ENCODE measurements at places on chromosomes 11 and 22. TPM values are rescaled to one million over a fixed set of nuclear protein-coding genes. Genes with fewer than 3 reads are reported as not detected.

DNA sequence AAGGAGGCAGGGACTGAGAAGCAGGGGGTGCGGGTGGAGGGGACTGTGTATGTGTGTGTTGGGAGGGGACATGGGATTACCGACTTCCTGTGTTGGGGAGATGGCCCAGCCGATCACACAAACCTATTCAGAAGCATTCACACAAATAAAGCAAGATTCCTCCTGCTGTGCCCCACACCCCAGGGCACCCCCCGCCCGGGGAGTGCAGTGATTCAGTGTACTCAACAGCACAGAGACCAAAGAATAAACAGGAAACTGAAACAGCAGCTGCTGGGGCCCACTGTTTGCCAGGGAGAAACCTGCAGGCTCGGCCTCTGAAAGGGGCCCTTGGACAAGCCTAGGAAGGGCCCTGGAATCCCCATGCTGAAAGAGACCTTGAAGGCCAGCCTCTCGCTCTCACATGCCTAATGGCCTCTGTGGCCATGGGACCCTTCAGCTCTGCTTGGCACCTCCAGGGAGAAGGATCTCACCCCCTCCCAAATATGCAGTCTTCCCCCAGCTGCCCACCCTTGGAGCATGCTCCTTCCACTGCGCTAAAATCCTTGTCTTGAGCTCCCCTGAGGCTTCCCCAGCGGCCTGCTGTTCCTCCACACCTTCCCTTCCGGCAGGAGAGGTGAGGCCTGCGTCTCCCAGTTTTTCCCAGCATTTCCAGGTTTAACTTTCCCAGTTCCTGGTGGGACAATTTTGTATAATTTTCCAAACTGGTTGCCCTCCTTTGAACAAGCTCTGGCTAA is 72.9 kb downstream of the CSNK2A3 start:
- no peak for DNase-seq
- no peaks in the 10 kb centered on the region for H3K36me3 ChIP-seq
- H3K27me3 ChIP-seq, result no peaks in the 10 kb centered on the region
- no peaks in the 10 kb centered on the region for H3K4me1 ChIP-seq
- H3K4me3 ChIP-seq, result no peak overlapping the region

DNA sequence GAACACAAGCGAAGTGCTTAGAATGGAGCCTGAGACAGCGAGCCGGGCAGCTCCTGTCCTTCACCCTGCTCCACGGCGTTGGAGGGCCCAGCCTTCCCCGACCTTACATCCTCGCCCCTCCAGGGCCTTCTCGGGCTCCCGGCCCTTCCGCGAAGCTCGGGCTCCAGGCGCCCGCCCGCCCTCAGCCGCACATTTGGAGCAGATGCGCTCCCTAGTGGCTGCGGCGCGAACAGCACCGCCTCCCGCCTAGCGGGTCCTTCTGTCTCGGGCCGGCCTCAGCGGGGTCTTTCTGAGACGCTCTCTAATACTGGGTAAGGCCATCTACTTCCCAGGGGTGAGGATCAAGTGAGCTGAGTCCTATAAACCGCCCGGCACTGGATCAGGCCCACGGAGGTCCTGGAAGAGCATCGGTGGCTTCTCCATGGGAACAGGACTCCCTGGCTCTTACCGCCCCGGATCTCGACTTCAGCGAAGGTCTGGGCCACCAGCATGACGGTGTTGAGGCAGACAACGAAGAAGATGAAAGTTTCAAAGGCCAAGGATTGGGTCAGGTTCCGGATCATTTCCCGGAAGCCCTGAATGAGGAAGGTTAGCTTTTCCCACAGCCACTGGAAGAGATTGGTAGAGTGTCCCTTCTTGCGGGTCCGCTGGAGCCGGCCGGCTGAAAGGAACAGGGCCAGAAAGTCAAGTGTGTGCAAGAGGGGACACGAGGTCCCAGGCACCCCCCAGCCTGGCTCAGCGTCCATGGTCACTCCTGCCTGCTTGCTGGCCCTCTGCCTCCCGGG is 3.7 kb downstream of the CATSPER1 start:
- H3K36me3 ChIP-seq, result no peaks in the 10 kb centered on the region
- H3K27me3 ChIP-seq, result no peaks in the 10 kb centered on the region
- DNase-seq, result peak; percentile 85

DNA sequence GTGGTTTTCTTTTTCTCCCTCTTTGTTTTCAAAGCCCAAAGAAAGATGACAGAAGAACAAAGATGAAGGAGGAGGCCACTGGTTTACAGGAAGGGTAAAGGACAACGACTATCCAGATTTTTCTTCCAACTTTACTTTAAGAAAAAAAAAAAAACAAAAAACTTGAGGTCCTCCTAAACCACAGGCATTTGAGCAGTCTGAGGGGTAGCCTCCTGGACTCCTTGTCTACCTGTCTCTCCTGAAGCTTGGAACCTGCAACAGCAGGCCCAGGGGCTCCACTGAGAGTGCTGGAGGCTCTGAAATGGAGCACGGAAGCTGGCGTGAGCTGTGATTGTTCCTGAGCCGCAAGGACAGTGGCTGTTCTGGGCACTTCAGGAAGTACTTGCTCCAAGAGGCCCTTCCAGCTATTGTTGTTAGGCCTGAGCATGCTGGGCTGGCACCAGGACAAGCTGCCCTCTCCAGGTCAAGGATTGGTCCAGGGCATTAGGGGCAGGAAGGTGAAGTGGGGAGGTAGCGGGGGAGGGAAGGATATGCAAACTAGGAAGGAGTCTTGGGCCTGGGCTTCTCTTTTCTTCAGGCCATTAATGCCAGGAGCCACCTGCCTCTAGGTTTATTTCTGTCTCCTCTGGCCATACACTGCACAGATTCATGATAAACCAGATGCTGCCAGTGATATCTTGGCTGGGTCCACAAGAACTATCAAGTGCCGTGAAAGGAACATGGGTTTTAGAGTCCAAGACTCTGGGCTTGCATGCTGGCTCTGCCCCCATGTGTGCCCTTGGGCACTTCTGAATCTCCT is 147.3 kb downstream of the CCDC34 start:
- H3K4me1 ChIP-seq, result no peaks in the 10 kb centered on the region
- DNase-seq, result no peak
- no peaks in the 10 kb centered on the region for H3K36me3 ChIP-seq
- no peak overlapping the region for H3K27ac ChIP-seq
- H3K4me3 ChIP-seq, result no peak overlapping the region

DNA sequence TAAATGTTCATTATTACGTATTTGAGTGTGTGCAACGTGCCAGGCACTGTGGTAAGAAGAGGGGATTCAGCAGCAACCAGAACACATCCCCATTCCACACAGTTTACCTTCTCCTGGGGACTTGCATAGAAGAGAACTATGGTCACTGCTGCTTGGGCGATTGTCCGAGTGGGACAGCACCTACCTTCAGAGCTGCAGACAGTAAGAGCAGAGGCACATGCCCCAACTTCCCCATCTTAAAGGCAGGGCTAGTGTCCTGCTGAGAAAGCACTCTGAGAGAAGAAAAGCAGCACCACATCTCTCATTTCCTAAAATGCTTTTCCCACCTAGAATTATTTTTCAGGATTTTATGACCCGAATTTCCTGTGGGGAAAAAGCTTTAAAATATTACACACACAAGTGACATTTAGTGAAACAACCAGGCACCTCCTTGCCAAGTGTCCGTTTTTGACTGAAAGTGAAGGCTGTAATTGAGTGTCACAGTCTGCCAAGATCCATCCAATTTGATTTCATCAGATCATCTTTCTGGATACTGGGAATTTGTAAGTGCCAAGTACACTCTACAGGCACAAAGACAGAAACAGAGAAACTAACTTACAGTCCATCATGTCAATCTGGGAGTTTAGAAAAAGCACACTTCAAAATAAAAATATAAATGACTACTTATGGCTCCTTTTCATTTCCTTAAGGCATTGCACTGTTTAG is 24.6 kb downstream of the TRAF6 start:
- H3K36me3 ChIP-seq, result peaks cover 35% of the 10 kb centered on the region
- DNase-seq, result no peak
- no peaks in the 10 kb centered on the region for H3K27me3 ChIP-seq
- no peak overlapping the region for H3K4me3 ChIP-seq

The IL18 gene
- total RNA-seq, result 13.8 TPM

The MS4A7 gene
- total RNA-seq, result 4.8 TPM

DNA sequence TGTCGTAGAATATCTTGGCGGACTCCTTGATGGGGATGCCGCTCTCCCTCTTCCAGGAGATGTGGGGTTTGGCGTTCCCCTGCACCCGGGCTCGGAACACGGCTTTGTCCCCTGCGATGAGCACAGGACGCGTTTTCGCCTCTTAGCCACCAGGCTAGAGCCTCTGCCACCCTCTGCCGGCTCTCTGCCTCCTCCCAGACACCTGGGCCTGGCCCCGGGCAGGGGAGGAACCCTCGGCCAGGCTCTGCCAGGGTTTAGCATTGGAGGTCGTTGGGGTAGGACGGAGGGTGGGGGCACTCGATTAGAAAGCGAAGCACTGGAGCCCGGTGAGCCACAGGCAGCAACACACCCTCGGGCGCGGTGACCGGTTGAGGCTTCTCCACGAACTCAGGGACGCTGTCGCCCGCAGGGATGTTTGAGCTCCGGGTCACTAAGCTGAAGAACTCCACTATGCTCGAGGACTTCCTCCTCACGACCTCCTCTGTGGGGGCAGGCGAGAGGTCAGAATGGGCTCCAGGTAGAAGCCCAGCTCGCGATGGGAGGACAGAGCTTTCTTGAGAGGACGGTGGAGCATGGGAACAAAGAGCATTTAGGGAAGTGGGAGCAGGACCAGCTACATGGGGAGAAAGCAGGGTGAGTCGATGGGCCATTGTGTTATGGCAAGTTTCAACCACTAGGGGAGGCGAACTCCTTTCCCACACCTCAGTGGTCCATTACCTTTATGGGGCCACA is 4.3 kb downstream of the IGSF22 start:
- H3K27me3 ChIP-seq, result no peaks in the 10 kb centered on the region
- peaks cover 18% of the 10 kb centered on the region for H3K4me1 ChIP-seq
- H3K36me3 ChIP-seq, result no peaks in the 10 kb centered on the region
- DNase-seq, result peak; percentile 77
- peak overlapping the region; percentile 16 for H3K27ac ChIP-seq
- H3K4me3 ChIP-seq, result peak overlapping the region; percentile 77

The NLRP14 gene
- not detected for total RNA-seq

The HIPK3 gene
- total RNA-seq, result 92.9 TPM

GRCh38 chr11:19905280-19905853 is 192.7 kb downstream of the NAV2 start:
- H3K27ac ChIP-seq, result no peak overlapping the region
- DNase-seq, result no peak
- no peak overlapping the region for H3K4me3 ChIP-seq
- H3K4me1 ChIP-seq, result no peaks in the 10 kb centered on the region
- no peaks in the 10 kb centered on the region for H3K36me3 ChIP-seq

- H3K27ac ChIP-seq, result no peak overlapping the region
- H3K27me3 ChIP-seq, result no peaks in the 10 kb centered on the region
- no peak overlapping the region for H3K4me3 ChIP-seq
These were observed 433.2 kb downstream of the TBC1D22A start for GRCh38 chr22:47195484-47196165.

- H3K27me3 ChIP-seq, result no peaks in the 10 kb centered on the region
- DNase-seq, result no peak
- H3K4me3 ChIP-seq, result no peak overlapping the region
- no peaks in the 10 kb centered on the region for H3K4me1 ChIP-seq
These were observed 791.5 kb downstream of the METTL15 start for GRCh38 chr11:28899706-28900105.

The CRYAB gene
- total RNA-seq, result not detected

GRCh38 chr22:26479792-26480610 is 3.6 kb downstream of the HPS4 start:
- peaks cover 13% of the 10 kb centered on the region for H3K36me3 ChIP-seq
- H3K4me3 ChIP-seq, result no peak overlapping the region
- DNase-seq, result no peak
- H3K27ac ChIP-seq, result no peak overlapping the region
- no peaks in the 10 kb centered on the region for H3K27me3 ChIP-seq

- H3K36me3 ChIP-seq, result no peaks in the 10 kb centered on the region
- no peak overlapping the region for H3K27ac ChIP-seq
- H3K27me3 ChIP-seq, result no peaks in the 10 kb centered on the region
- H3K4me1 ChIP-seq, result no peaks in the 10 kb centered on the region
- H3K4me3 ChIP-seq, result no peak overlapping the region
These were observed 229.0 kb upstream of the ZC3H12C start for GRCh38 chr11:109864151-109864661.

GRCh38 chr11:67517784-67518552 is 5.3 kb downstream of the CABP2 start:
- no peak overlapping the region for H3K4me3 ChIP-seq
- H3K4me1 ChIP-seq, result no peaks in the 10 kb centered on the region
- H3K36me3 ChIP-seq, result no peaks in the 10 kb centered on the region
- DNase-seq, result no peak

- no peaks in the 10 kb centered on the region for H3K36me3 ChIP-seq
- H3K27ac ChIP-seq, result no peak overlapping the region
- DNase-seq, result no peak
- H3K4me1 ChIP-seq, result no peaks in the 10 kb centered on the region
- no peaks in the 10 kb centered on the region for H3K27me3 ChIP-seq
These were observed 95.1 kb downstream of the CCDC81 start for GRCh38 chr11:86469491-86470388.

- peak overlapping the region; percentile 55 for H3K4me3 ChIP-seq
- no peaks in the 10 kb centered on the region for H3K27me3 ChIP-seq
- peak overlapping the region; percentile 10 for H3K27ac ChIP-seq
- peaks cover 15% of the 10 kb centered on the region for H3K4me1 ChIP-seq
- DNase-seq, result peak; percentile 90
- no peaks in the 10 kb centered on the region for H3K36me3 ChIP-seq
These were observed 19.8 kb upstream of the PLET1 start for GRCh38 chr11:112280268-112281126.

DNA sequence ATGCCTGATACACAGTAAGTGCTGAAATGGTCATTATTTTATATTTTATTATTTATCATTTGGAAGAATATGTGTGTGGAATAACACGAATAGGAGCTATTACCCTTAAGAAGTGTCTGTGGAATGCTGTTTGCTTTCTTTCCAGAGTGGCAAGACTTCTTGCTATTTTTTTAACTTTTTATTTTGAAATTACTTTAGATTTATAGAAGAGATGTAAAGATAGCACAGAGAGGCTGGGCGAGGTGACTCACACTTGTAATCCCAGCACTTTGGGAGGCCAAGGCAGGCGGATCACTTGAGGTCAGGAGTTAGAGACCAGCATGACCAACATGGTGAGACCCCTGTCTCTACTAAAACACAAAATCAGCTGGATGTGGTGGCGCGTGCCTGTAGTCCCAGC is 58.9 kb upstream of the PAX6 start:
- no peaks in the 10 kb centered on the region for H3K27me3 ChIP-seq
- H3K36me3 ChIP-seq, result no peaks in the 10 kb centered on the region
- no peaks in the 10 kb centered on the region for H3K4me1 ChIP-seq
- no peak for DNase-seq

Data from natural killer cell (primary cell).